Upper lobe of right lung (tissue), 1 donor: ENCODE measurements at places on chromosomes 7 and 10. TPM values are rescaled to one million over a fixed set of nuclear protein-coding genes. Genes with fewer than 3 reads are reported as not detected.
A peak's percentile ranks its signal among the peaks of the same experiment; 100 is the strongest.

- DNase-seq, result peak; percentile 47
Measured at GRCh38 chr10:133391249-133391635, 2.7 kb upstream of the MTG1 start.

- DNase-seq, result no peak
Measured at GRCh38 chr10:47233631-47234030, 66.4 kb upstream of the GDF10 start.

The GALNT17 gene
- 7.1 TPM for total RNA-seq

- no peak for DNase-seq
Measured at GRCh38 chr10:103933557-103934121, 15.7 kb upstream of the STN1 start.

The CYP3A4 gene
- total RNA-seq, result not detected

DNA sequence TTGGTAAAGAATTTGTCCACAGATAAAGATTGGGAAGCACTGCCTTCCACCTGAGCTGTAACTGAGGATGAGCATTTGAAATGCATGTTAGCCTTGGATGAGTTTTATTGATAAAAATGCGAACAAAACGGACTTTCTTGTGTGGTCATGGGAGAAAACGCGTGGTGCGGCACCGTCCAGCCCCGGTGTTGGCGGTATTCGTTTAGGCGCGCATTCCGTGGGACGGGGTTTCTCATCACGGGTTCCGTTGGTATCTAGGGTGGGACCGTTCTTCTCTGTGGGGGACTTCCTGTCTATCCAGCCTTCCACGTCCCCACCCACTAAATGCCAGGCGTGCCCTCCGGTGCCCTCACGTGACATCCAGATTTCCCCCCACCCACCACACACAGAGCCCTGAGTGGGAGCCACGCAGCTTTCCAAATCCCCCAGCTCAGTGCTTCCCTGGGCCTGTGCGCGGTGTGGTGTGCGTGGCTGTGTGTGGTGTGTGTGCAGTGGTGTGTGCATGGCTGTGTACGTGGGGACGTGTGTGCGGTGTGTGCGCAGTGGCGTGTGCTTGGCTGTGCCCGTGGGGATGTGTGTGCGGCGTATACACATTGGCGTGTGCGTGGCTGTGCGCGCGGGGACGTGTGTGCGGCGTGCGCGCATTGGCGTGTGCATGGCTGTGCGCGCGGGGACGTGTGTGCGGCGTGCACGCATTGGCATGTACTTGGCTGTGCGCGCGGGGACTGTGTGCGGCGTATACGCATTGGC is 18.1 kb downstream of the IQCE start:
- DNase-seq, result no peak

DNA sequence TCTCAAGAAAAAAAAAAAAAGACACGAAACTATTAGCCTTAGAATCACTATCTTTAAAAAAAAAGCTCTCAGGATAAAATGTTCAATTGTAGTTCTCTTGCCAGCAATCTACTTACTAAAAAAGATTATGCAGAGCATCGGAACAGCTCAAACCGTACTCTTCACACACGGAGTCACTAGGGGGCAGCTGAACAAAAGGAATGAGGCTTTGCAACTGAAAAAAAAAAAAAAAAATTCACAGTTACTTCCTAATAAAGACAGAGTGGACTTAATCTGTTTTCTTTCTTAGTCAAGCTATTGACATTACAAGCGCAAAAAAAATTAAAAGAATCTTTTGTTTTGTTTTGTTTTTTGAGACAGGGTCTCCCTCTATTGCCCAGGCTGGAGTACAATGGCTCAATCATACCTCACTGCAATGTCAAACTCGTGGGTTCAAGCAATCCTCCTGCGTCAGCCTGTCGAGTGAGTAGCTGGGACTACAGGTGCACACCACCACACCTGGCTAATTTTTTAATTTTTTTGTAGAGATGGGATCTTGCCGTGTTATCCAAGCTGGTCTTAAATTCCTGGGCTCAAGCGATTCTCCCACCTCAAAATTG is 11.5 kb downstream of the PMS2 start:
- no peak for DNase-seq

- no peak for DNase-seq
Measured at GRCh38 chr10:67246066-67246555, 320.3 kb downstream of the LRRTM3 start.

GRCh38 chr10:103295374-103296015 is 18.6 kb downstream of the INA start:
- DNase-seq, result no peak

GRCh38 chr10:101894742-101895141 is 51.1 kb upstream of the KCNIP2 start:
- DNase-seq, result no peak

The SLC29A4 gene
- total RNA-seq, result 0.98 TPM

GRCh38 chr7:102830197-102830596 is 81.4 kb downstream of the FAM185A start:
- no peak for DNase-seq
